ENCODE measurements at places on chromosomes 13 and 19.

DNA sequence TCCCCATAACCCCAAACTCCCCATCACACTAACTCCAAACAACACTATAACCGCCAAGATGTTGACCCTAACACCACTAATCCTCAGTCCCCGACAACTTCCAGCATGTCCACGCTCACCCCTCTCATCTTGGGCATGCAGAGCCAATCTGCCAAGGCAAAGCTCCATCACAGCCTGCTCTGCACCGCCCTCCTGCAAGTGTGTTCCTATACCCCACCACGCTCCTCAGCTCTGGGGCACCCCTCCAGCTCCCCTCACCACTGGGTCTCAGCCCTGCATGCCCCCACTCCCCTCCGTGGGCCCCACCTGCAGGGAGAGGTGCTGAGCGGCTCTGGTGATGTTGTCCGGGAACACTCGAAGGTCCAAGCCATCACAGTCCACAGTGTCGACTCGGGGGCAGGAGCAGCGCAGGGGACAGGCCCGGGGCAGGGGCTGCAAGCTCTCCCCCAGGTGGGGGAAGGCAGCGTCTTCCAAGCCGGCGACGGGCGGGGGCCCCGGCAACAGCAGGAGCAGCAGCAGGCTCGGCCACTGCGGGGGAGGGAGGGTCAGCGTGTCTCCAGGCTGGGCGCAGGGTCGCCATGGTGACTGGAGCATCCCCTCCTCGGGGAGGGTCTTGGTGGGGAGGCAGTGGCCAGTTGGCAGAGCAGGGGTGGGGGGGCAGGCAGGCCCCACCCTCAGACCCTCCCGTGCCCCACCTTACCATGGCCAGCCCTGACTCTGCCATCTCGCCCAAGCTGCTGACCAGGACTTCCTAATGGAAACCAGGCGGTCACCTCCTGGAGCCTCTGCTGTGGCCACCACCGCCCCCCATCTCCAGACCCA, 527 bp downstream of the PODNL1 start:
- DNase-seq = no peak

DNA sequence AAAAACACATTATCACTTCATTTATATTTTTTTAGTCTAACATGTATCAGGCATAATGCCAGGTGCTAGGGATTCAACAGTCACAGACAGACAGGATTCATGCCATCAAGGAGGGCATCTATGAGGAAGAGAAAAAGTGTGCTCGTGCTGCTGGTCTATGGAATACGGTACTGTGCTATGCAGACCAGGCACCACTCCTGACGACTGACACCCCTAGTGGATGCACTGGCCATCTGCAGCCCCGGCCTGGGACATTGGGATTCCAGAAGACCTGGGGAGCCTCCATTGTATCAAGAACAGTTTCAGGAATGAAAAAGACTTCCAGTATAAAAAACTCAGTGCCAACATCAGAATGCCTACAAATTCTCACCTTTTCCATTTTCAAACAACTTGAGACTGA, 94.0 kb downstream of the KLF12 start:
- DNase-seq = no peak

DNA sequence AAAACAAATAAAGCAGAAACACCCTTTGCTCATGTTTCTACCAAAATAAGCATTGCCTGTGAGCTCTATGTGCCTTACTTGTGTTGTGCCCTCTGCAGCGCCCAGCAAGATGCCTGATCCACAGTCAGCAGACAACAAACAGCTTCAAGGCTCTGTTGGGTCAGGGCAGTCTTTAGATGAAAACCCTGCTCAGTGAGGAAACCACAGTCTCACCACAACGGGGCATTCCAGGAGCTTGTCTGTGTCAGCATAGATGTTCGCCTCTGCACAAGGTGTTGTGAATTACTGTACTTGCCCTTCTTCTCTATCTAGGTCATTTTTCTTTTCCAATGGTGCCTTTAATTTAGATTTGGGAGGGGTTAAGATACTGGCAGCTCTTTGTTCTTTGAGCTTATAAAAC, 251.9 kb downstream of the COL4A1 start:
- DNase-seq = no peak

DNA sequence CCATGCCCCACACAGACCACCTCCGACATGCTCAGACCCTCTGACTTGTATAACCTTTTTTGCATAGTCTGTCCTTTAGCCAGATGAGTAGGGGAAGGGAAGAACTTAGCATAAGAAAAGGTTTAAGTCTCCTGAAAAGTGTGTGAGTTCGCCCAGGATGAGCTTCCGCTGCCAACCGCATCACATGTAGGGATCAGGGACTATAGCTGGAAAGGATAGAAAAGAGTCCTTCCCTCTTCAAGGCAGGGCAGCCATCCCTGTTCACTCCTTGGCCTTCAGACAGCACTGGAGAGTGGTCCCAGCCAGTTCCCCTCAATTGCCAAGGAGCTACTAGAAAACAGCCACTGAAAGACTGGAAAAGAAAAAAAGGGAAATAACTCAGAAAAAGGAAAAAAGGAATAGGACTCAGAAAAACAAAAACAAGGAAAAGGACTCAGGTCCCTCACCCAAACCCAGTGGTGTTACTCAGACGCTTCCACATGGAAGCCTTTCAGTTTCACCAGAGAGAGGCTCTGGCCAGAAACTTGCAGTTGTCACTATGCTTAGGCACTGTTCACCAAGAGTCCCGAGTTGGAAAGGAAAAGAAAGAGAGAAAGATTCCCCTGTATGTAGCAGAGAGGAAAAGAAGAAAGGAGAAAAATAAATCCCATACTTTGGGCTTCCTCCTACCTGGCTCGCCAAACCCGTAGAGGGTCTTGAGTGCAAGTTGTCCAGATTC, 5.6 kb upstream of the TM9SF2 start:
- no peak for DNase-seq

- DNase-seq = no peak
Observed at GRCh38 chr19:43618921-43619261, 538 bp downstream of the ZNF428 start.

Measured in GM18507 (cell line).